Skeletal muscle tissue (tissue), 5 donors: ENCODE measurements at places on chromosomes 7 and 10. TPM values are rescaled to one million over a fixed set of nuclear protein-coding genes. Genes with fewer than 3 reads are reported as not detected.

The JMJD1C gene
- 90.8 TPM for total RNA-seq

The BICC1 gene
- total RNA-seq = 25.6 TPM

The FAS gene
- total RNA-seq = 8.4 TPM

The CNPY1 gene
- total RNA-seq = 0.52 TPM

The ADAM8 gene
- 2.6 TPM for total RNA-seq

The ZNF736 gene
- total RNA-seq = 20.4 TPM
